Kidney tubule cell (primary cell): ENCODE measurements at places on chromosomes 5 and 9.
A peak's percentile ranks its signal among the peaks of the same experiment; 100 is the strongest.

- DNase-seq, result no peak
These were observed 131.9 kb downstream of the CDK5RAP2 start for GRCh38 chr9:120447959-120448500.

- no peak for DNase-seq
These were observed 25.4 kb upstream of the SNX18 start for GRCh38 chr5:54492178-54492577.

DNA sequence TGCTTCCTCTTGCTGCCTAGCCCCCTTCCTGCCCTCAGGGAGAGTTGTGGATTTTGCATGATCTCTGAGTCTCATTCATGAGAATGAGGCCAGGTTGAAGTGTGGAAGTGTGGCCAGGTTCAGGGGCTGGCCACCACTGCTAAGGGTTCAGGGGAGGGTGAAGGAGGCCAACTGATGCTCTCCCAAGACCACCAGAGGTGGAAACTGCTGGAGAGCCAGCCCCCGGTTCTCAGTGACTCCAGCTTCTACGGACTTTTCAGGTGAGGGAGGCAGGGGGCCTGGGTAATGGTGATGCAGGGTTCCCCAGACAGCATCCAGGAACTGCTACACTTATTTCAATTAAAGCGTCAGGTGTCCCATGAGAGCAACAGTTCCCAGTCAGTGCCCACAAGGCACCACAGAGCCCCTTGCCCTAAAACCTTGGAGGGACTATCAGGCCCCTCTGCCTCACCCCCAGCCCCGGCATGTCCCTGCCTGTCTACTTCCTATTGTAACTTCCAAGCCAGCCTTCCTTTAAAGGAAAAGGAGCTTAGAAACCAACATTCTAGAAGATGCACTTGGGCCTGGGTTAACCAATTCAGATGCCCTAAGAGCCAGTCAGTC lies 50.1 kb downstream of the AMBP start:
- no peak for DNase-seq

GRCh38 chr9:10562581-10563343 lies 50.0 kb downstream of the PTPRD start:
- peak; percentile 40 for DNase-seq

DNA sequence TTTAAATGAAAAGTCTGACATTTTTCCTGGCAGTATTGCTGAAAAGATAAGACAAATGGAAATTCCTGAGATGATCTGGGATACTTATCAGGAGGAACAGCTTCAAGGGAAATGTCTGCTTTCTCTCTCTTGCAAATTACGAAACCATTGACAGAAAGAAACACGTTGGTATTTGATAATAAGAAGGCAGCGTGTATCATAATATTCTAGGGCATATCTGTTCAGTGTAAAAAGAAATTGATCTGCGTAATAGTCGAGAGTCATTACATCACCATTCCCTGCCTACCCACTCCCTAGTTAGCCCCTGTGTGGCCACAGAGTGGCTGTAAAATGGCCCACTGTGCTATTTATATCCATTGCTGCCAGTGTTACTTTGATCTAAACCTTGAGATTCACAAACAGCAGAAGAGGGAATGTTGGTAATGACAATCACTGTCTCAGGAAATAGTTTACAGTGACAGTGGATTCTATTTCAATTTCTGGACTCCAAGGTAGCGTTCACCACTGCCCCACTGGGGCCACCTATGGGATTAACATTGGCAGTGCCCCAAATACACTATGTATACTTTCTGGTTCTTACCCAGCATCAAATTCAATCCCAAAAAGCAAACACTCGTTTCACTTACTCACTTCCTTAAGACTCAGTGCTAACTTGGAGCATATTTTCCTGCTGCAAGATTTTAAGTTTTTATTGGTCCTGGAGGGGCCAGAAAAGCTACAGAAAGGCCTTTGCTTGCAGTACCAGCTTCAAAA lies 133.4 kb upstream of the GAS1 start:
- DNase-seq, result peak; percentile 9

DNA sequence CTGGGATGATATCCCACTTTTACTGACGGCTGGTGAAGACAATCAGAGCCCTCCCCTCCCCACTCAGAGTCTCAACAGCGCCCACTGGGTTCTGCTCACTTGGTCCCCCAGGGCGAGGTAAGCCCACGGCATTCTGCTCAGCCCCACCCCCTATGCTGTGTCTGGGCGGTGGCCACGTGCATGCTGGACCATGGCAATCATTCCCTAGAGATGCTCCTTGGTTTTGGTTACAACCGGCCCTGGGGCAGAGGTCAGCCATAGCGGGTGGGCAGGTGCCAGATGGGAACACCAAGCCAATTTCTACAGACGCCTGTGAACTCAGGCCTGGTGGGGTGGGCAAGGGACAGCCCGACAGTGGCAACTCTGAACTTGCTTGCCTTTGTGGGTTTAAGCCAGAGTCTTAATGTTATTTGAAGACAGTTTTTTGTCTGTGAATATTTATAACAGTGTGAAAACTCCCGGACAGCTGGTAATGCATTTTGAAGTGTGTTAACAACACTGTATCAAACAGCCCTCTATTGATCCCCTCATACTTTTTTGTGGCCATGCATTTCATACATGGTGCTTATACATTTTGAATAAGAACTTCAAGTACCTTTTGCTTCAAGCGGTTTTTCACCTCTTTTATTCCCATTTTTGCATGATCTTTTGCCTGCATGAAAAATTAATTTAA lies 94.2 kb downstream of the CRB2 start:
- DNase-seq, result no peak

DNA sequence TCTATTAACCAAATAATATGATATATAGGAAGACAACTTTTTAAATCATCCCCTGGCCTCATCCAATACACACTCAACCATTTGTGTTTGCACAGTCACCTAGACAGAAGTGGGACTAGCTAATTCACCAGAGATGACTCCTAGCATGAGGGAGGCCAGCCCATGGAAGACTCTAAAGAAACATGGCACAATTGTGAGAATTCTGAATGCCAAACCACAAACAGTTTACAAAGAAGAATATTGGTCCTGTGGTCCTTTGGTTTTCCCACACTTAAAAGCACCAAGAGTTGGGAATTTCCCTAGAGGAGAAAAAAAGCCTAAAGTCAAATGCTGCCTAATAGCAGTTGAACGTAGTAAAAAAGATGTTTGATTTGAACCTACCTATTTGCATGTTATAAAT lies 609.9 kb downstream of the ACTL7B start:
- no peak for DNase-seq

GRCh38 chr9:38181232-38181631 lies 112.2 kb upstream of the SHB start:
- peak; percentile 34 for DNase-seq

- DNase-seq, result no peak
These were observed 111.6 kb downstream of the ZNF608 start for GRCh38 chr5:124634741-124635323.

DNA sequence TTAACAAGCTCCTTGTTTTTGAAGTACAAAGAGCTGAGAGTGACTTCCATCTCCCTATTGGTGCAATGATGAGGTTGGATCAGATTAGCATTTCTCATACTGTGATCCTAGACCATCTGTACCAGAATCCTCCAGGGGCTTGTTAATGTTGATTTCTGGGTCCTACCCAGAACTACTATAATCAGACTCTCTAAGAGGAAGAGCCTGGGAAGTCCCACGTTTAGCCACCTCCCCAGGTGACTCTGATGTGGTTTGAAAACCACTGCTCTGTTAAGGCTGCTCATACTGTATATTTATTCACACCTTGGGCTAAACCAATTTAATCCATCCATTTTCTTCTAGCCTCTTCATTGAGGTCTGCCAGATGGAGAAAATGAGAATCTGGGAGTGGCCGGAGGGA lies 49.6 kb upstream of the SMIM32 start:
- no peak for DNase-seq

GRCh38 chr9:77163884-77164283 lies 13.4 kb upstream of the VPS13A start:
- peak; percentile 82 for DNase-seq

- DNase-seq, result no peak
These were observed 105.7 kb upstream of the ALDH1B1 start for GRCh38 chr9:38286766-38287165.

- no peak for DNase-seq
These were observed 1.2 kb upstream of the NSD1 start for GRCh38 chr5:177132136-177133095.

DNA sequence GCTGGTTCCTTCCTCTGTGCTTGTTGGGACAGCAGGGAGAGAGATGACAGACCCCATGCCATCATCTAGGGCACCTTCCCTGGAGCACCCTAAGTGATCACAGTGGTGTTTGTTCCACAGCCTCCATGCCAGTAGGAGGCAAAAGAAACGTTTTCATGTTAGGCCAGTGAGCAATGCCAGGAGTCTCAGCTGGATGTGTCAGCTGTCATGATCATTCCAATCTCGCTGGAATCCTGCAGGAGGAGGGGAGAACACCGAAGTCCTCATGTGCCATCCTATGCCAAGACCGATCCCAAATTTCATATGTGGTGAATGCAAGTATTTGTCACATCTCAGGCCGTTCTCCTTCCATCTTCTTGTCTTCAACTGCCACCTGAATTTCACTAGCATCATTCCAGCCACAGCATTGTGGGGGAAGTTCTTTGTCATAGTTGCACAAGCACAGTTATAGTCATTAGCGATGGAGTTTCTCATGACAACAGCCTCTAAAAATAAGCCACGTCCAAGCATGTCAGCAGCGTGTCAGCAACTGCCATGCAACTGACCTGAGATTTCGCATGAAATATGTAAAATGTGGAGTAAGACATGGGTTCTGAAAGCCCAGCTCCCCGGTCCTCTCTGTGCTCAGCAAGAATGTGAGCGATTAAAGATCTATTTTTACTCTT lies 97.2 kb upstream of the DNAH5 start:
- no peak for DNase-seq

GRCh38 chr5:131081374-131081773 lies 83.7 kb downstream of the HINT1 start:
- DNase-seq, result no peak

- peak; percentile 52 for DNase-seq
These were observed 46.6 kb upstream of the IPPK start for GRCh38 chr9:92716557-92716956.

- DNase-seq, result peak; percentile 66
These were observed 27.3 kb upstream of the TRIM14 start for GRCh38 chr9:98146101-98146991.

DNA sequence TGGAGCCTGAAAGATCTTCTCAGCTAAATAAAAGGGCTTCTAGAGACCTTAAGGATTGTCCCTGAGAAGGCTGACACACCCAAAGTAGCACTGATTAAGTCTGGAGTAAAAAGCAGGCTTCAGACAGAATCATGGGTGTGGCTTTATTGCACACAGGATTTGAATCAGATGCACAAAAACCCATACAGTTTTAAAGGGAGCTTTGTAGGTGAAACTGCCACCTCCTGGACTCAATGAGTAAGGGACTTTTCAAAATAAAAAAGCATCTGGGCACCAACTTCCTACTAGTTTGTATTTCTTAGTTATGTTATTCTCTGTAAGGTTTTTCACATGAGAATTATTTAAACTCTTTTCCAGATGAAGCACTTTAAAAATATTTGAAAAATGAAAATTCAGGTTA lies 129.4 kb downstream of the EDIL3 start:
- DNase-seq, result peak; percentile 15

DNA sequence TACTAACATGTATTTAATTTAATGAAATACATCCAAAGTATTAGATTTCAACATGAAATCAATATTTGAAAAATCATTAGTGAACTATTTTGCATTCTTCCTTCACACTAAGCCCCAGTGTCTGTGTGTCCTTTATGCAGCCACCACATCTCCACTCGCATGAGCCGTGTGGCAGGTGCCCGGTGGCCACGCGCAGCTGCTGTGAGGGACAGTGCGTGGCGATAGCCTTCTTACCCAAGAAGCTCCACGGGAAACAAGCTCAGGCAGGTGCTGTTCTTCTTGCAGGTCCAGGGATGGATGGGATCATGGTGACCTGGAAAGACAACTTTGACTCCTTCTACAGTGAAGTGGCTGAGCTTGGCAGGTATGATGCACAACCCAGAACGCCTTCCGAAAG lies 79.3 kb upstream of the OTULINL start:
- no peak for DNase-seq

GRCh38 chr5:95673081-95673480 lies 9.7 kb downstream of the SPATA9 start:
- peak; percentile 15 for DNase-seq

DNA sequence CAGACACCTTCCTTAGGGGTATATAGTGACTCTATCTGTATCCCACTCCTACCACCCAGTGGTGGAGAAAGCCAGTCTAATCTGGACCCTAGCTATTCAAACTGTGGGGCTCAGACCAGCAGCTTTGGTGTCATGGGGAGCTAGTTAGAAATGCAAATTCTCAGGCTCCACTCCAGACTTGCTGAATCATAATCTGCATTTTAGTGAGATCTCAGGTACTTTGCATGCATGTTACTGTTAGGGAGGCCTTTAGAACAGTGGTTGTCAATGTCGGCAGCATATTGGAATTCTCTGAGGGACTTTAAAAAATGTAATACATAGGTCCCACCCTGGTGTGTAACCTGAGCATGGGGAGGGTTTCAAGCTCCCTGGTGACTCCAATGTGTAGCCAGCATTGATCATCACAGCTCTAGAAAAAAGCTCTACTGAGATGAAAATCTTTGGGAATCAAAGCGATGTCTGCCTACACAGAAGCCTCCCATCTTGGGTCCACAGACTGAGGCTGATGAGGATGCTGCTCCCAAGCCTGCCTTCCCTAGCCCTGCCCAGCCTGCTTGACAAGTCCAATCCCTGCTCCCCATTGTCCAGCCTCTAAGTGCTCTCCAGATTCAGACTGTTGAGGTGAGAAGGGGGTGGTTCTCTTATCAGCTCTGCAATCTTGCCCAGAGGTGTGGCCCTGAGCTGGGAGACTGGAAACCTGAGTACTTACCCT lies 11.9 kb upstream of the GM2A start:
- DNase-seq, result no peak

- DNase-seq, result no peak
These were observed 39.2 kb downstream of the ADAMTS19 start for GRCh38 chr5:129499208-129499852.

DNA sequence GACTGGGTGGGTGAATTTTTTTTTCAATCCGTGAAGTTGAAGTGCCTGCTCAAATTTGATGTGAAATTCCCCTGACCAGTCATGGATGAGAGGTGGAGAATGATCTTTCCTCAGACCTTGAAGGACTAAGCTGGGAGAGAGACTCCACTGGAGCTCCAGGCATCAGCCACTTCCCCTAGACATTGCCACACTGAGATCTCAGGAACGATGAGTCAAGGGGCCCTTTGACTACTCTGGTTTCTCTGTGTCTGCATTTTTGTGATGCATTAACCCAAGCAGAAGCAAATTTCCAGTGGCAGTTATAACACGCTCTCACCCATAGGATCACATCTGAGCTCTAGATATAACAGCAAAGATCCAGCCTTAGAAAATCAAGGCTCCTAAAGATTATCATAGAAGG lies 171.2 kb upstream of the KIF2A start:
- DNase-seq, result peak; percentile 73
